Activated CD8-positive, alpha-beta memory T cell treated with anti-CD3 and anti-CD28 coated beads for 4 hours (primary cell): ENCODE measurements at places on chromosomes 1 and 21.

GRCh38 chr1:103514920-103515503 lies 10.5 kb upstream of the RNPC3 start:
- DNase-seq, result no peak

DNA sequence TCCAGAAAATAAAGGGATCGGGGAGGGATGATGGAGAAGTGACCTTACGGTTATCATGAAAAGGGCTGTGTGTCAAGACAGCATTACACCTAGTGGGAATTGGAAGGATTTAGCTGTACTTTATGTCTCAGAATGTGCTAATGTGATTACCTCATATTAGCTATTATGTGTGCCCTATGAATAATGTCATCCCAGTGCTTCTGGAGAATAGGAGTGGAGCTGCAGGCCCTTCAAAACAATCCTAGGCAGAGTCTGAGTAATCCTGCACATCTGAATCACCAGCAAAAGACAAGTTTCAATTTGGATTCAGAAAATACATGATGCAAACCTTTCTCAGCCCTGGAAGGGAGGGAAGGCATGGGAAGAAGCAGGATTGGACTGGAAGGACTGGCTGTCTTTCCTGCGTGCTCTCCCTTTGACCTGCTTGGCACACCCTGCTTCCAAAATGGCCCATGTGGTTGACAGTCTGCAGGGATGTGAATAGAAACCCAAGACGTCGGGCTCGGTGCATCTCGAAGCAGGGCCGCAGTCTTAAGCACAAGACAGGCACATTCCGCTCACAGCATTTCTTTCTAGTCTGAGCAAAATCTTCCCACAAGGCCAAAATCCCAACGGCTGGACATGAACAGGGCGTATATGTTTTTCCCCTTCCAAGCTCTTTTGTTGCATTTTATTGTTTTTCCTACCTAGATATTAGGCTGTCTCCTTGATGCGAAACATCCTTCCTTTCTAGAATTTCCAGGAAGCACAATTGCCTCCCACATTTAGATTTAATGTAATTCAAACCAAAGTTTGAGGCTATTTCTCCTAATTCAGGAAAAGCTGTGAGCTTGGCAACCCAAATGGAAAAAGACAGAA lies 54.3 kb upstream of the TARBP1 start:
- DNase-seq, result no peak

DNA sequence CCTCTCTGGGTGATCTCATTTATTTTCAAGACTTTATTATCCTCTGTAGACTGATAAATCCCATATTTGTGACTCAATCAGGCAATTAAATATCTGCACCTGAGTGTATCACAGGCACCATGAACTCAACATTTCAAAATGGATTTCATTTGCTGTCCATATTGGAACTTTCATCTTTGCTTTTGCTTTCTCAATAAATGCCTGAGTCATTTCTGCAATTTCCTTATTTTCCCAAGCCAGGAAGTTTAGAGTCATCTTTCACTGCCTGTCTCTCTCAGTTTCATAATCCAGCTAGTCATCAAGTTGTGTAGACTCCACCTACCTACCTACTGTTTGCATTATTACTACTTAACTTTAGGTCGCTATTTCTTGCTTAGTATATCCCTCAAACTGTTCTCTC lies 540.9 kb downstream of the LMO4 start:
- DNase-seq, result no peak

DNA sequence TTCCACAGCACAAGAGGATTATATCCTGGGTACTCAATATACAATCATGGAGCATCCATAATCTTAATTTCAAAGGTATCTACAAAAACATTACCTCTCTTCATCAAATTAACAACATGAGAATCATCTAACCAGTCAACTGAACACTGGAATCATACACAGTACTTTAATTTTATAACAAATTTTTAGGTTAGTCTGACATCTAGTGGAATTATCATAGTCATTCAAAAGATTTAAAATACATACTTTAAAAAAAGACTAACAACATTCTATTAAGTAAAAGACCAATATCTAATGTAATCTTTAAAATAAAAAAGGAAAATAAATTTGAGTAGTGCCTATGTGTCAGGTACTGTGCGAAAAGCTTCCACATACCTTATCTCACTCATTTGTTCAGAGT lies 16.8 kb upstream of the SH3GLB1 start:
- DNase-seq, result no peak

DNA sequence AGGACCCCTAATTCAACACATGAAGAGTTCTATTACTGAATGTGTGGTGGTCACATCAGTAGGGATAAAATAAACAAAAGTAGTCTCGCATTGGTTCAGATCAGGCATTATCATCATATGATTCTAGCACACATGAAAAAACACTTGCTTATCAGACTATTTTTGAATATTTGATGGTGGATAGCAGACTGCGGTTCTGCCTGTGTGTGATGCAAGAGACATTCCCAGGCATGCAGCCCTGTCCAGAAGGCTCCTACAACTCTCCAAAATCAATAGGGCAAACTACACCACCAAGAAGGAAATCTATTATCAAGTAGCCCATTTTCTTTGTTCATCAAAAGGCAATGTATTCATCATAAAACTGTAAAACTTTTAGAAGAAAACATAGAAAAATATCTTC lies 304.7 kb downstream of the DUSP10 start:
- no peak for DNase-seq

- DNase-seq, result no peak
These were observed 24.8 kb upstream of the KCNE1 start for GRCh38 chr21:34536820-34537219.

- DNase-seq, result no peak
These were observed 68.4 kb downstream of the CD34 start for GRCh38 chr1:207842506-207842905.

- peak; percentile 73 for DNase-seq
These were observed at the start of gene GMEB1 for GRCh38 chr1:28668191-28668955. Gene GMEB1 (plus strand): TSS chr1:28668784. CDS start chr1:28683613, 14,829 bp downstream.

- no peak for DNase-seq
These were observed 23.1 kb upstream of the IGSF5 start for GRCh38 chr21:39721885-39722284.

GRCh38 chr1:19033515-19033839 lies 77.0 kb upstream of the IFFO2 start:
- DNase-seq, result no peak

DNA sequence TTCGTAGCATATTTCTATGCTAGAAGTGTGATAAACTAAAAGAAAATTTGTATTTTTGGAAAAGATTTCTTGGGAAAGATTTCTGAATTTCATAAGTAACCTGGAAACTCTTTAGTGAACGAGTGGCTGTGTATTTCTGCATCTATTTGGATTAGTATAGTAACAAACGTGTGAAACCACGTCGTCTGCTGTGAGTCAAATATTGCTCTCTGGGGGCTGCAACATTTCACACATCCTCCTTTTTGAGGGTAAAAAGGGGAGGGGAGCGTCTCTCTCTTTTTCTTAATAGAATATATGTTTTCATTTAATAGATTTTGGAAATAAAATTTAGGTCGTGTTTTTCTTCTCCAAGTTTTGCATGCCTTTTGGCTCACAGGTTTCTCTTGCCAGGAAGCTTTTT lies 44.8 kb downstream of the LHX9 start:
- no peak for DNase-seq

GRCh38 chr1:87024936-87025540 lies 110.6 kb downstream of the HS2ST1 start:
- no peak for DNase-seq

DNA sequence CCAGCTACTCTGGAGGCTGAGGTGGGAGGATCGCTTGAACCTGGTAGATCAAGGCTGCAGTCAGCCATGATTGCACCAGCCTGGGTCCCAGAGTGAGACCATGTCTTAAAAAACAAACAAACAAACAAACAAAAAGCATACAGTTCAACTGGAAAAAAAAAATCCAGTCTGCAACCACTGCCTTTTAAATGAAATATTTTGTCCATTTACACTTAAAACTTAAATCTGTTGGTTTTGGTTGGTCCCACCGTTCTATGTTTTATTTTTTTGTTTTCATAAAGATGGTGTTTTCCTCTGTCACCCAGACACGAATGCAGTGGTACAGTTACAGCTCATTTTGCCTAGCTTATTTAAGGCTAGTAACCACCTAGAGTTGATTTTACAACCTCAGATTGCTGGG lies 9.8 kb downstream of the FALEC start:
- DNase-seq, result no peak

- no peak for DNase-seq
These were observed 141.5 kb downstream of the PTPRC start for GRCh38 chr1:198780376-198780775.
